ENCODE measurements at places on chromosomes 1 and 21. TPM values are rescaled to one million over a fixed set of nuclear protein-coding genes. Genes with fewer than 3 reads are reported as not detected.
A peak's percentile ranks its signal among the peaks of the same experiment; 100 is the strongest.

SLC44A3 gene
- total RNA-seq = 12.7 TPM

SPATA46 gene
- not detected for total RNA-seq

CLEC20A gene
- total RNA-seq = not detected

VANGL2 gene
- 17.7 TPM for total RNA-seq

HECTD3 gene
- 23.1 TPM for total RNA-seq

PADI6 gene
- not detected for total RNA-seq

BEST4 gene
- not detected for total RNA-seq

CKS1B gene
- 23.4 TPM for total RNA-seq

TGFB2 gene
- total RNA-seq = 47.4 TPM

HAO2 gene
- not detected for total RNA-seq

FCER1A gene
- not detected for total RNA-seq

ZSWIM5 gene
- 0.35 TPM for total RNA-seq

MYOG gene
- total RNA-seq = not detected

DNA sequence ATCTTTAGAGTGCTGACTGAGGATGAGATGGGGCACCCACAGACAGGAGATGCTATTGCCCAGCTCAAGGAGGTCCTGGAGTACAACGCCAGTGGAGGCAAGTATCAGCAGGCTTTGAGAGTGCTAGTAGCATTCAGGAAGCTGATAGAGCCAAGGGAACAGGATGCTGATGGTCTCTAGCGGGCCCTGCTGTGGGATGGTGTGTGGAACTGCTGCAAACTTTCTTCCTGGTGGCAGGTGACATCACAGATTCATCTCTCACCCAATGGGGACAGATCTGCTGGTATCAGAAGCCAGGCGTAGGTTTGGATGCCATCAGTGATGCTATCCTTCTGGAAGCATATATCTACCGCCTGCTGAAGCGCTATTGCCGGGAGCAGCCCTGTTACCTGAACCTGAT, 609.8 kb upstream of the NCAM2 start:
- DNase-seq = no peak

GRCh38 chr1:14955976-14956375, 197.6 kb upstream of the TMEM51 start:
- no peak for DNase-seq

GRCh38 chr1:94090761-94091160, 30.2 kb downstream of the ABCA4 start:
- no peak for DNase-seq

GRCh38 chr1:156711011-156711817, 5.8 kb upstream of the CRABP2 start:
- no peak for DNase-seq

GRCh38 chr1:192830595-192831246, 21.9 kb downstream of the RGS2 start:
- peak; percentile 35 for DNase-seq

- DNase-seq = no peak
Measured at GRCh38 chr1:206893380-206893779, 3.9 kb upstream of the IL24 start.

- peak; percentile 62 for DNase-seq
Measured at GRCh38 chr1:87024936-87025540, 110.6 kb downstream of the HS2ST1 start.

- no peak for DNase-seq
Measured at GRCh38 chr1:48943826-48944225, 167.1 kb upstream of the BEND5 start.

GRCh38 chr1:113849072-113849471, 22.4 kb downstream of the PTPN22 start:
- DNase-seq = no peak

- no peak for DNase-seq
Measured at GRCh38 chr1:2018217-2019171, 651 bp upstream of the GABRD start.

DNA sequence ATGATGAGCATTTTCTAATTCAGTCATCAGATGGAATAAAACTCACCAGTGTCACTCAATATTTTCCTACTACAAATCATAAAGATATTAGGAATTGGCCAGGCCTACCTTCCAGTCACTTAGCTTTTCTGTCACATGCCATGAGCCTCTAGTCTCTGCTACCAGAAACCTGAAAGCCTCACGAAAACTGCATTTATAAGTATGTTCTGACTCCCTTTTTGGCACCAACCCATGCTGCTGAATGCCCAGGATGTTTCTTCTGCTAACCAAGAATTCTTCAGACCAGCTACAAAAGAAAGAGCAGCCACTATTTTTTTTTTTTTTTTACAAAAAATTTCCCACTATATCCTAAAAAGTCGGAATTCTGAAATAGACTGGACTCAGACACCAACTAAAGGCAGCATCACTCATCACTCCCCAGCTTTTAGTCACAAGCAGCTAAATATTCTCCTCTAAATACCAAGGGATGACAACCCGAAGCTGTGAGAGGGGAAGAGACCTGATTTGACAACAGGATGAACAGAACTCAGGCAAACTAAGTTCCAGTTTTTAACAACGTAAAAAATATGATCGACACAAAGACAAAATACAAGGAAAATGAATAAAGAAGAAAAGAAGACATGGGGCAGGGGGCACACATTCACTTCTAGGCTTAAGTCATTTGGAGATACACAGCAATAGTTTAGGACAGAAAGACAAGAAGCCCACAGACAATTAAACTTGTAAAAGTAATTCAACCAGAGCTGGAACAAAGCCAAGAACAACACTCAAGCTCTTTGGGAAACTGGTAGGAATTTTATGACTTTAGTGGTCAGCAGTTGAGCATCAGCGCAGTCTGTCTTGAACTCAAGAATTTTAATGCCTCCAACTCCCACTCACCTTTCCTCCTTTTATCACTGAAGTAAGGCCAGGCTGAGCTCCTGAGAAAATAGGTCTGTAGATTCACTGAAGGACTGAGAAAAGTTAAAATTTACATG, 1.7 kb downstream of the DCAF8 start:
- peak; percentile 97 for DNase-seq

- DNase-seq = no peak
Measured at GRCh38 chr1:188371295-188371806, 1542.6 kb downstream of the PLA2G4A start.

DNA sequence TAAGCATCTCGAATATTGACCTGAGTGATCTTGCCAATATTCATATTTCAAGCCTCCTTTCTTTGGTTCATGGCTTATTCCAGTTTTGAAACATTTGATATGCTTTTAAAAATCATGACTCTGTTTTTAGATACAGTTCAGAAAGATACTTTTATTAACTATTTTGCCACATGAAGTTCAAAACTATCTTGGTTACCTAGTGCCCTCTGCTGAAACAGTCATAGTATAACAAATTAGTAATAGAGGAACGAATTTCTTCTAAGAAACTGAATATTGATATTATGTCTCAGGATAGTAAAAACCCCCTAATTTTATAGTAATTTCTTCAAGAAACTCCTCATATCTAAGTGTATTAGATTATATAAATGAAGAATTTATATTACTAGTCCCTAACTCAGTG, 52.6 kb upstream of the RC3H1 start:
- peak; percentile 54 for DNase-seq

GRCh38 chr1:219340796-219341195, 167.1 kb downstream of the LYPLAL1 start:
- DNase-seq = no peak

- DNase-seq = peak; percentile 3
Measured at GRCh38 chr1:101757985-101758384, 238.7 kb downstream of the OLFM3 start.

- peak; percentile 20 for DNase-seq
Measured at GRCh38 chr1:21896652-21897532, 40.2 kb downstream of the HSPG2 start.

GRCh38 chr1:168210312-168210711, 15.5 kb upstream of the SFT2D2 start:
- DNase-seq = no peak
